Activated CD4-positive, alpha-beta T cell treated with anti-CD3 and anti-CD28 coated beads, Interleukin-2, amount 50 U/mL, for 24 hours (primary cell): ENCODE measurements at places on chromosomes 3 and 15.

- DNase-seq: no peak
These were observed 79.7 kb upstream of the SNRK start for GRCh38 chr3:43206632-43207031.

DNA sequence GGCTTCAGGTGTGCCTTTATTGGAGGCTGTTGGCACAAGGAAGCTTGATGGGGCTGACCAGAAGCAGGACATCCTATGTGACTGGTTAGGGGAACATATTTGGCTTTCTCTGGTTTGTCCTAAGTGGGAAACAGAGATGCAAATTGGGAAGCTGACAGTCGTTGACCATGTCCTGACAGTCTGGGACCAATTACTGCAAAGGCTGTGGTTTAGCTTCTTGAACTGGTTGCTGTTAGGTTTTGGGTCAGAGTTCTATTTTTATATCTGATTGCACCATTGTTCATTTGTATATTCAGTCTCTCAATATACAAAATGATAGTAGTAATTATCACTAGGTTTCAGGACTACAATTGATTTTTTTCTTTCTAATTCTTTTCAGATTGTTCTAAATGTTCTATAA, 36.8 kb downstream of the SNTN start:
- no peak for DNase-seq

DNA sequence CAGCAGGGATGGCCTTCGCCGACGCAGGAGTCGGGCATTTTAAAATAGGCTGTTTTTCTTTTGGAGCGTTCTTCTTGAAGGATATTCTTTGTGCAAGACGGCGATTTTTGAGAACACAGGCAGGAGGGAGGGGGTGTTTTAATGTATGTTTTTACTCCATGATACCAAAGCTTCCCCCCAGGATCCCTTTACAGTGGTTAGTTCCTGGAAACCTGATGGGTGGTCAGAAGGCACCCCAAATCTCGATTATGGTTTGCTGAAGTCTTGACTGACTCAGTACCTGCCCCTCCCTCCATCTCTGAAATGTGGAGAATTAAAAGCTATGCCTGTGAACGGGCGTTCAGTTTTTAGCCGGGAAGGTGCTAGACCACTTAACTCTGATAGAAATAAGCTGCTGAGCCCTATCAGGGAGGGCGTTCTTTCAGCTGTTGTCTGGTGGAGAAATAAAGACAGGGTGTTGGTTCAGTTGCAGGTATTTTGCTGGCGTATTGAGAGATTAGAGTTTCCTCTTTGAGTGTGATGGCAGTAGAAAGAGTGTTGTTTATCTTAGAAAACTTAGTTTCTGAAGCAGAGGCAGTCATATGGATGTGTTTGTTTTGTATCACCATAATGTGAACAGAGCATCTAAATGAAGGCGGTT, 3.4 kb downstream of the IGF1R start:
- DNase-seq: no peak

GRCh38 chr3:170383567-170383966, 26.1 kb downstream of the SKIL start:
- no peak for DNase-seq

- no peak for DNase-seq
These were observed 122.3 kb downstream of the ATP1B3 start for GRCh38 chr3:141998669-141999290.

DNA sequence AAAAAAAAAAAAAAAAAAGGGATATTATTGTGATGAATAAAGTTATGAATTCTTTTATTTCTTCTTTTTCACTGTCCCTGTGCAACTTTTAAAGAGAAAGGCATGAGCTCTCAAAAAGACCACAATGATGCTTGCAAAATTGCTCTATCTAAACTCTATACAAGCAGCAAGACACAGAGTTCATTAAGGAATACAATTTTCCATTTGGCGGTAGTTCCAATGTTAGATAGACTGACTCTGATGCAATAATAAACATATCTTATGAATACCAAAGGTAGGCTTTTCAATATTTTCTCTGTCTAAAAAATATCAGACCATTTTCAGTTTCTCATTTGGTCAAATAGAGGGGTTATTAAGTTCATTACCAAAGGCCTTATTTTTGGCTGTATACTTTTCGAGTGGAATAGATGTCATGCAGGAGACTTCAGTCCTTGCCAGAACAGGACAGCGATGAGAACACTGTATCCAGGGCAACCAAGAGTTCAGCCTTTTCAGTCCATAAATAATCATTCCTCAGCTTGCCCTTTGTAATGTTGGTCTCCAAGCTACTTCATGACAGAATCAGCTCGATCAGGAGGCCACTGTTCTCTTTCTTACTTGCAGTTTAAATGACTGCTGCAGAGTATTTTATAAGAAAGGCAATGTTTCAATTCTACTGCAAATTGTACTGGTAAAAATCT, 162.9 kb upstream of the FAM3D start:
- DNase-seq: no peak

GRCh38 chr15:70772402-70772801, 9.0 kb upstream of the UACA start:
- DNase-seq: no peak

DNA sequence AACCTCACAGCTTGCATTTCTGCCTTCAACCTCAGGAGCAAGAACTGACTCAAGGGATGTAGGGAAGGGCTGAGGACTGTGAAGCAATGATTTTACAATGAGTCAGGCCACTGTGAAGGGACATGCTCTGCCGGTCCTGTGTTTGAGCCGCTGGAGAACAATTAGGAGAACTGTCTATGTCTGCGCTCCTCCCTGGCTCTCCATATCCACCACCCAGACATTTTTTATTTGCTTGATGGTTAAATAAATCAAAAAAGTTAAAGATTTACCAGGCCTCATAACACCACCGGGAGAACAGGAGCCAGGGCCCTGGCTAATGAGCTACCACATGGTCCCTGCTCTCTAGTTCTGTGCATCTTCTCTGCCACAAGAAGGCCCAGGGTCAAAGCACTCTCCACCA, 29.6 kb downstream of the SEC61A1 start:
- DNase-seq: no peak

- DNase-seq: no peak
These were observed 66.1 kb upstream of the PFN2 start for GRCh38 chr3:150036780-150037179.

GRCh38 chr15:70498096-70498626, 265.2 kb downstream of the UACA start:
- DNase-seq: no peak

DNA sequence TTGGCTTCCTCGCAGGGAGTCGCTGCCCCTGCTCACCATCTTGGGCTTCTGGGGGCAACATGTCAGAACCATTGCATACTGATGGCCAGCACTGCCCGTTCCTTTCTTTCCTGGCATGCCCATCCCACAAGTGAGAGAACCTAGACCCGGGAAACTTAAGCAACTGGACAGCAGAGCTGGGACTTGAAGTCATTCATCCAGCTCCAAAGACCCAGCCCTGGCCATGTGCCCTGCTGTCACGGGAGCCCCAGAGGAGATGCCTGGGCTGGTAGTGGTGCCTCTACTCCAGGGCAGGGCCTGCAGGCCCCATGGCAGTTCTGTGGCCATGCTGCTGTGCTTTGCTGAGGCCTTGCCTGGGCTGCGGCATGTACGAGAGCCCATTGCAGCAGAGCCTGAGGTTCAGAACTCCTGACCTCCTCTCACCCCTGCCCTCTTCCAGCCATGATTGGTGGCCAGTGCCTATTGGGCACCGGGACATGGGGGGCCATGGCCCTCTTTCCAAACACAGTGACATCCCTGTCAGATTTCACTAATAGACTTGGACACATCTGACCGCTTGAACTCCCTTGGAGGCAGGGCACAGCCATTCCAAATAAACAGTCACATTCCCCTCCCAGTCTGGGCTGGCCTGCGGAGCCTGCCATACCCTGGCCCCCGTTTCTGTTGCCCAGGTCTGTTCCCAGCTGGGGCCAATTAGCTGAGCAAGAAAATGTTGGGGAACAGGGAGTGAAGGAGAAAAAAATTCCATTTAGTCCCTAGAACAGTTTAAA, 115.9 kb downstream of the EEFSEC start:
- no peak for DNase-seq

- no peak for DNase-seq
These were observed 54.9 kb downstream of the SLCO3A1 start for GRCh38 chr15:91908391-91908790.

DNA sequence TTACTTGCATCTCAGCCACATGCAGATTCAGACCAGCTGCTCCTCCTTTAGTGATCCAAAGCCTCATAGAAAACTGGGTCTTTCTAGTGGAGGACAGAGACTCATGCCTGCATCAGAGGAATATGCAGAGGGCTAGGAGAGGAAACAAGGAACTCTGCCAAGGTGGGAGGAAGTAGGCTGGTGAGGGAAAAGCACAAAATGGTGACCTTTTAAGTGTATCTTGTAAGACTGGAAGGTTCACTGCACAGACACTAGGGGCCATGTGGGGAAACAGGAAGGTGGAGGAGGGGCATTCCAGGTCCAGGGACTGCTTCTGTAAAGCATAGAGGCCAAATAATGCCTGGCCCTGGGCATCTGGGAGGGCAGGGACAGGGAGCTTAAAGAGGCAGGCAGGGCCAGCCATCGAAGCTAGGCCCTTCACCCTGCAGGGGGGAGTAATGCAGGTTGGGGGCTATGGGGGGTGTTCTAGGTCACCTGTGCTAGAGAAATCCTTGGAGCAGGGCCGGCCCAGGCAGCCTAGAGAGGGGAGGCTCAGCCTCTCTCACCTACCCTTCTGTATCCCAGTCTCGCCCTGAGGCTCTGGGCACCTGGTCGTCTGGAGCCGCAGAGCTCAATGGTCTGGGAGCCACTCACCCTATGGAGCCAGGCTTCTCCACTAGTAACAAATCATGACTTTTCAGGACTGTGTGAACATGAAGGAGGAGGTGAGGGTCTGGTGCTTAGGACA, 117.7 kb downstream of the DNAJB8 start:
- DNase-seq: no peak

- DNase-seq: no peak
These were observed 2.8 kb upstream of the SMCO1 start for GRCh38 chr3:196517919-196518318.
